ENCODE measurements at places on chromosomes 4 and X.

DNA sequence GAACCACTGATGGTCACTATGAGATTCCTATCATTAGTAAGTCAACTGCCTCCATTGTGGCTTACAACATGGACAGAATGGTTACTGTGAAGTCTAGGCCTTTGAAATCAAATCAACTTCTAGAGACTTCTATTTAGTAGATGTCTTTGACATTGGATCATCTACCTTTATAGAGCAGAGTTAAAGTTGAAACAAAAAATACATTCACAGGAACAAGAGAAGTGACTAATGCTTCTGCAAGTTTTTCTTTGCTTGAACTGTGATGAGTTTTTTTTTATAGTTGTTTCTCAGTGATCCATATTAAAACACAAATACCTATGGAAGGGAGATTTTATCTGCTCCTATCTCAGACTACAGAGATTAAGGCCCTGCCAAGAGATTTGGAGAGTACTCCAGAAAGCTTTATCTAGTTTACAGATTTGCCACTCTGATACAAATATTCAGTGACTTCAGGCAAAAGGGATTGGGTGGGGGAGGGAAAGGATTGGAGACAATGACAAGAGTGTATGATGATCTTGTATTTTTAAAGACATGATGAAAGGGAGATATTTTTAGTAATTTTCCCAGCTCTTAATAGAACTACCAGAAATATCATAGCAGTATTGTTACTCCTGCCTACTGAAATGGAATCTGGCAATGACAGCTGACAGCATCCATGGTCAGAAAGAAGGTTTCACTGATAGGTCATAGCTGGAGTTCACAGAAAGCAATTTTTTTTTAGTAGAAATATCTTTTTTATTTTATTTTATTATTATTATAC lies 16.0 kb upstream of the EPGN start:
- DNase-seq: no peak

DNA sequence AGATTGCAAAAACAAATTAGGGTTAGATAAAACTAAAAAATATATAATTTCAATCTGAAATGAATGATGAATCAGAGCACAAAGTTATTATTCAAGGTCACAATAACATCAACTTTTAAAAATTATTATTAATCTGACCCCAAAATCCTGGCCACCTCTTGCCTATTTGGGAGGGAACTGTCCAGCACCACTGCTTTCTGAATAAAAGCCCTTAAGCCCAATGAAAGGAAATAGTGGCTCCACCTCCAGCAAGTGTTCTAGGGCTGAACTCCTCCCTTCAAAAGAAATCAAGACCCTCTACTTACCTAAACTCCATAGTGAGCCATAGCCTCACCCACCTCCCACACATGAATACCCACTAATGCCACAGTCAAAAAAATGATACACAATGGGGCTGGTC lies 208.2 kb downstream of the PARM1 start:
- no peak for DNase-seq

DNA sequence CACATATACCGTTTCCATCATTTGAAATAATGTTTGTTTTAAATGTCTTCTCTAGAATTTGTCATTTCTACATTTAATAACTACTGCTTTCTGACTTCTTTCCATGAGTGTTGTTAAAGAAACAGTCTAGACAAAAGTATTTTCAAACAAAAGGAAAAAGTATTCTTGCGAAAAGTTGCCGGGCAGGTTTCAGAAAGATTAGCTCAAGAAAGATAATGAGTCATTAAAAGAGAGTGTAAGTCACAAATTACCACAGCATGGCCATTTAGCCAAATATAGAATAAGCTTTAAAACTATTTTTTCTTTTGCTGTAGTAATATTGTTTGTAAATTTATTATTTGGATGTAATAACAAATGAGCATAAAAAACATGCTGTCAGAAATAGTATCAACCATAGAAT lies 493.0 kb downstream of the TLL1 start:
- DNase-seq: no peak

DNA sequence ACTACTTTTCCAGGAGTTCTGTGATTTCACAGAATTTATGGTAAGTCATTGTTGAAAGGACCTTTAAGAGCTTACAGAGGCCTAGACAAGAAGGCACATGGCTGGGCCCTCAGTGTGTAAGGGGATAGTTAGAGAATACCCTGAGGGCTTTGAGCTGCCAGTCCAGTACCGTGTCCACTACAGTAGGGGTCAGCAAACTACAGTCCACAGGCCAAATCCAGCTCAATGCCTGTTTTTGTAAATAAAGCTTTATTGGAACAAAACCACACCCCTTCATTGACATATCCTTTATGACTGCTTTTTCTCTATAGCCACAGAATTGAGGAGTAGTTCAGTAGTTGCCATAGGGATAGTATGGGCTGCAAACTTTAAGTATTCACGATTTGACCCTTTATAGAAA lies 176.2 kb downstream of the MID1 start:
- no peak for DNase-seq

DNA sequence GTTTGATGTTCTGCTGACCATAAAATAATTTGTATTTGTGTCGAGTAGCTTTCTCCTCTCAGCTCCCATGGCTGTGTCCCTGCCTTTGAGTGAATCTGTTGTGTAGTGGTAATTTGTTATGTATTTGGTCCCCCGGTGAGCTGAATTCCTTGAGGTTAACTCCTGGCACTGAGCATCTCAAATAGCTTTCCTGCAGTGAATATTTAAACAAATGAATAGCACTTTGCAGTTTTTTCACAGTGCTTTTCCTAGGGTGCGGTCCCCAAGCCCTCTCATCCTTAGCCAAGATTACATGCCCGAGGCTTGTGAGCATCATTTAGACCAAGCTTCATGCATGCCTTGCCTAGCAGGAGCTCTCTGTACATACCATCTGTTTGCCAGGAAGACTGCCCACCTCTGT lies 74.2 kb downstream of the CLDN34 start:
- no peak for DNase-seq

DNA sequence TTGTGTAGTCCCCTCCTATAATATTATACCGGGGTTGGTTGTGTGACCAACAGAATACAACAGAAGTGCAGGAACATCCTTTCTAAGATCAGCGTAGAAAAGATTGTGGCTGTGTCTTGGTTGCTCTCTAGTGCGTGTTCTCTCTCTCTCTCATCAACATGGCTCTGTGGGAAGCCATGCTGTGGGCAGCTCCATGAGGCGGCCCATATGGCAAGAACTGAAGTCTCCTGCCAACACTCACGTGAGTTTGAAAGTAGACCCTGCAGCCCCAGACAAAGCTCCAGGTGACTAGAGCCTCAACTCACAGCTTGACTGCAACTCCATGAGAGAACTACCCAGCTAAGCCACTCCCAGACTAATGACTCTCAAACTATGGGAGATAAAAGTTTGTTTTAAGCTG lies 118.7 kb downstream of the TSPAN5 start:
- no peak for DNase-seq

GRCh38 chr4:76301068-76301774 lies 5.3 kb upstream of the STBD1 start:
- DNase-seq: no peak

GRCh38 chr4:7186031-7186430 lies 6.3 kb upstream of the SORCS2 start:
- DNase-seq: no peak

GRCh38 chr4:3044870-3045819 lies 29.2 kb downstream of the HTT-AS start:
- peak; percentile 73 for DNase-seq

DNA sequence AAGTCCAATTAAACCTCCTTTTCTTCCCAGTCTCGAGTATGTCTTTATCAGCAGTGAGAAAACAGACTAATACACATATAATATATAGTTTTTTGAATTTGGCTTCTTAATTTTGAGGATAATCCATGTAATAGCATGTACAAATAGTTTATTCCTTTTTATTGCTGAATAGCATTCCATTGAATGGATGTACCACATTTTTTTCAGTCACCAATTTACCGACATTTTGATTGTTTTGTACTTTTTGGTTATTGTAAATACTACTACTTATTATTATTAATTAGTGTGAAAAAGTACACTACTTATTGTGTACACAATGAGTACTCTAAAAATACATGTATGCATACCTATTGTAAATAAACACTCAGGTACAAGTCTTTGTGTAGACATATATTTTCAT lies 42.3 kb upstream of the ANXA10 start:
- DNase-seq: no peak

- no peak for DNase-seq
These were observed 37.5 kb downstream of the BEX3 start for GRCh38 chrX:103413705-103414387.

- no peak for DNase-seq
These were observed 27.3 kb upstream of the JADE1 start for GRCh38 chr4:128782076-128782715.

- no peak for DNase-seq
These were observed 39.7 kb downstream of the TSPAN5 start for GRCh38 chr4:98618680-98619079.

DNA sequence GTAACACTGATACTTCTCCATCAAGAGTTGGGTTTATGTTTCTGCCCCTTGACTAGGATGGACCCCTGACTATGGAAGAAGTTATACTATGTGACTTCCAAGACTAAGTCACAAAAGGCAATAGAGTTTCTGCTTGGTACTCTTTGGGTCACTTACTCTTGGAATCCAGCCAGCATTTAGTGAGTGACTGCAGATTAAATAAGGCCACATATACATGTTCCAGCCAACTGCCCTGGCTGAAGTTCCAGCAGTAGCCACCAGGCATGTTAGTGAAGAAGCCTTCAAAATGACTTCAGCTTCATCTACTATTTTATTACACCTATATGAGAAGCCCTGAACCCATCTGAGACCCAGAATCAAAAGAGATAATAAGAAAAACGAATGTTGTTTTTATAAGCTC lies 524.0 kb downstream of the DMD start:
- DNase-seq: no peak

DNA sequence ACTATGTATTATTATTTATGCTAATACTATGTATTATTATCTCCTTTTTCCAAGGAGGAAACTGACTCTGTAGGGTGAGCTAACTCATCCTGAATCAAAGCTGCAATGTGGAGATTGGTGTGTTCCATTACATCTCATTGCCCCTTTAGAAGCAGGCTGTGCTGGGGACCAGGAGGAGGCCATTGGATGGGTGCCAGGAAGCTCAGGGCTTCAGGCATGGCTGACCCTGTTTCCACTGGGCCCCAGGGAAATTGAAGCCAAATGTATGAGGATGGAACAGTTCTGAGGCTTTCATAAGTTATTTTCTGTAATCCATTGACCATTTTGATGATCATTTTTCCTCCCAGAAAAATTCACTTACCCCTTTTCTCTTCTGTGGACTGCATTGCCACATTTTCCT lies 418.8 kb upstream of the ZFP42 start:
- no peak for DNase-seq

DNA sequence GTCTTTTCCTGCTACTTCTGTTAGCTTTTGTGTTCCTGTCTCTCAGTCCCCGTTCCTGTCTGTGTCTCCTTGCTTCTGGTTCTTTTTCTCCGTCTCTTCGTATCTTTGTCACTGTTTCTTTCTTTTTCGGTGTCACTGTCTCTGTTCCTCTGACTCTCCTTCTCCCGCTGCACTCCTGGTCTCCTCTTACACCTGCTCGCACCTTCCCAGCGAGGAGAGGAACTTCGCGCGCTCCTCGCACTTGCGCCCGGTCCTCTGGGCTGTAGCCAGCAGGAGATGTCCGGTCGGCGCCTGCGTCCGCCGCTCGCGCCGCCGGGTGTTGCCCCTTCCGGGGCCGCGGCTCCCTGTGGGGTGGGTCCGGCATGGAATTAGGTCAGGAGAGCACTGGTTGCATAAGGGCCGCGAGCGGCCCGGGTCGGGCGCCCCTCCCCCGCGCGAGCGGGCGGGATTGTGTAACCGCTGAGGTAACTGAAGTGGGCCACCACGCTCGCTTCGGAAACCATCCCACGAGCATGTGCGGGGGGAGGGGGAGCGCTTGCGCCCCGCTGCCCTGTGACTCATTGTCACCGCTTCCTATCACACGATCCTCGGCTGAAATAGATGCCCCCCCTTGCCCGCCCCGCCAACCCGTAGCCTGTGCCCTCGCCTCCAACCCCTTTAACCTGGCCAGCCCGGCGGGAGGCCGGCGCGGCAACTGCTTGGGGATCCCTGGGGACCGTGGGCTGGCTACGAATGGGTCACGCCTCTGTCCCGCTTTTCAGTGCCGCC lies 1.6 kb downstream of the LONRF3 start:
- peak; percentile 85 for DNase-seq

DNA sequence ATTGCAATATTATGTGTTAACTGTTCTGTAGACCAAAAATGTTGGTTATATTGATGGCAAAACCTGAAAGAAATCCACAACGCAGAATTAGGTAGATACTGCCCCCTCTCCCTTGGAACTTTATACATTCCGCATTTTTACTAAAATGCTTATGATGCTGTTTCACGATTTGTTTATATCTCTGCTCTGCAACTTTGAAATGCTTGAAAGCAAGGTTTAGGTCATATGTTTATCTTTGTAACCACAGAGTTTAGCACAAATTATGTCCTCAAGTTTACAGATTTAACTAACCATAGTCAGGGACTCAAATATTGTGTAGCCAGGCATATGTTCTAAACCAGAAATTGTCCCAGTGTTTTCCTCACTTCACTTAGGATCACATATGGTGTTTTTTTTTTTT lies 66.1 kb upstream of the H2AZ1 start:
- DNase-seq: no peak

DNA sequence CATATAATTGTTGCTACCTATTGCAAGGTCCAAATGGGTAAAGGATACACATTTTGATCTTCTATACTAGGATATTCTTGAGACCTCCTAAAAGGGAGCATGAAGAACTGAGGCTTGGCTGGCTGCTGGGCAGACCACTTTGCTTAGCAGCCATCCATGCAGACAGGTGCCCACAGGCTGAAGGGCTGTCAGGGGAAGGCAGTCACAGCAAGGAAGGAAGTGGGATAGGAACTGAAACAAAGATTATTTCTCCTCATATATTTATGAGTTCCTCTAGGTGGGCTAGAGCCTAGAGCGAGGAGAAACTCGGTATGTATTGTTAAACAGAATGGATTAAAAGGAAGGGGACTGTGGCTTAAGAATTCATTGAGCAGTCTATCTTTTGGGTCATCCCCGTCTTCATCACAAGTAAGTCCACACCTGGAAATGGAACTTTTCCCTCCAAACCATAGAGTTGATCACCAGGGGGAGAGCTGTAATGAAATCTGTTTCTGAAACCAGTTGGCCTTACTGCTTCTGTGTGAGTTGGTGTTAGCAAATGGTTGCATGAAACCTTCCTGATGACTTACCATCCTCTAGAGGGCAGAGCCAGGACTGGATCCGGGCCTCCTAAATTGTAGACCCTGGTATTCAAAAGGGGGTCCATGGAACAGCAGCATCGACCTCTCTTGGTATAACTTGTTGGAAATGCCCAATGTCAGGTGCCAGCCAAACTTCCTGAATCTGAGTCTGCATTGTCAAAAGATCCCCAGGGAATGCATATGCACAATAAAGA lies 42.3 kb downstream of the AFF2 start:
- DNase-seq: no peak

GRCh38 chrX:101408532-101408841 lies 465 bp downstream of the HNRNPH2 start:
- no peak for DNase-seq

GRCh38 chr4:3529363-3529762 lies 2.9 kb downstream of the LRPAP1 start:
- no peak for DNase-seq

DNA sequence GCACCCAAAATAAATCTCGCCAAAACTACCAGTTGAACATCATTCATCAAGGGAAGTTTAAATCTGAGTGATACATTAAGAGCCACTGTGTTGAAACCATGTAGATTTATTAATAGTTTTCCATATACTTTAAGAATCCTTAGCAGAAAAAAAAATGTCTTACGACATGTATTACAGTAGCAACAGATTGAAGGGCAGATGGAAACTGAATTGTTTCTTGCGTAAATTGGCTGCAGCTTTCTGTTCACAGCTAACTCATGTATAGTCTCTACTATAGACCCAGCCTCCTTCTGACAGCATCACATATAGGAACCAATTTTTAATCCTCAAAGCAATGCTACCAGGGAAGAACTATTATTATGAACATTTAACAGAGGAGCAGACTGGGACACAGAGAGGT lies 195.2 kb upstream of the PUDP start:
- DNase-seq: no peak

All from activated CD8-positive, alpha-beta memory T cell treated with anti-CD3 and anti-CD28 coated beads for 24 hours (primary cell).